ENCODE measurements at places on chromosomes 4 and X. TPM values are rescaled to one million over a fixed set of nuclear protein-coding genes. Genes with fewer than 3 reads are reported as not detected.

DNA sequence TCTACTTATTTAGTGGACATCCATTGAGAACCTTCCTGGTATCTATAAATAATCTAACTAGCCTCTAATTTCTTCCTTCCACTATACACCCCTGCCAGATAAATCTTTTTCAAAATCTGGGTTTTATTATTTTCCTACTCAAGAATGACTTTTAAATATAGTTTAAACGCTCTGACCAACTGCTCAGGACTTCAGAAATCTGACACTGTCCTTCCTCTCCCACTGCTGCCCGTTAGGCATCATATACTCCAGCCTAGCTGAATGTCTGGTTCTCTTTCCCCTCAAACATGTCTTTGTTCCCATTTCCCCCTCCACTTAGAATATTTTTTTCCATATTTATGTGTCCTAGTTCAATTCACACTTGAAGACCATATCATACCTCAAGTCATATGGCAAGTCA lies 35.2 kb upstream of the CBLL2 start:
- H3K36me3 ChIP-seq: no peaks in the 10 kb centered on the region
- H3K4me3 ChIP-seq: no peak overlapping the region
- DNase-seq: no peak
- no peaks in the 10 kb centered on the region for H3K27me3 ChIP-seq
- H3K27ac ChIP-seq: no peak overlapping the region
- no peaks in the 10 kb centered on the region for H3K4me1 ChIP-seq

GRCh38 chr4:122539861-122540465 lies 80.9 kb downstream of the IL21 start:
- DNase-seq: no peak
- H3K36me3 ChIP-seq: no peaks in the 10 kb centered on the region
- no peaks in the 10 kb centered on the region for H3K4me1 ChIP-seq
- H3K27ac ChIP-seq: no peak overlapping the region
- no peak overlapping the region for H3K4me3 ChIP-seq

DNA sequence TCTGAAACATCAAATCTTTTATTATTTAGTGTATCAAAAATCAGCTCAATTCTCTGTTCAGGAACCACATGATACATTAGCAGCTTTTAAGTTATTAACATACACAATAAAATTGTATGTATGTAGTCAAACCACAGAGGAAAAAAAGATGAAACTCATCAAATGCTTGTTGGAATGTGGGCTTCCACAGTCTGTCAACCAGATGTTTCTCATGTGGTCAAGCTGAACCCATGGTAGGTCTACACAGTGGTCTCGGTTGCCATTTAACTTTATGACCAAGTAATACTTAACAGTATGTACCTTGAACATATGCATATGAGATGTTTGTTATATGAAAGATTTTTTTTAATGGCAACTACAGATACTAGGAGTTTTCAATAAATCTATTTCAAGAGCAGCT lies 427.8 kb downstream of the IL15 start:
- H3K27me3 ChIP-seq: no peaks in the 10 kb centered on the region
- H3K27ac ChIP-seq: no peak overlapping the region
- H3K36me3 ChIP-seq: no peaks in the 10 kb centered on the region
- no peak overlapping the region for H3K4me3 ChIP-seq

ADGRG4 gene
- total RNA-seq: not detected
